Foreskin melanocyte (primary cell): ENCODE measurements at places on chromosomes 5 and 9.
A peak's percentile ranks its signal among the peaks of the same experiment; 100 is the strongest.

- no peak for DNase-seq
These were observed 1.8 kb downstream of the LHX6 start for GRCh38 chr9:122226758-122227574.

DNA sequence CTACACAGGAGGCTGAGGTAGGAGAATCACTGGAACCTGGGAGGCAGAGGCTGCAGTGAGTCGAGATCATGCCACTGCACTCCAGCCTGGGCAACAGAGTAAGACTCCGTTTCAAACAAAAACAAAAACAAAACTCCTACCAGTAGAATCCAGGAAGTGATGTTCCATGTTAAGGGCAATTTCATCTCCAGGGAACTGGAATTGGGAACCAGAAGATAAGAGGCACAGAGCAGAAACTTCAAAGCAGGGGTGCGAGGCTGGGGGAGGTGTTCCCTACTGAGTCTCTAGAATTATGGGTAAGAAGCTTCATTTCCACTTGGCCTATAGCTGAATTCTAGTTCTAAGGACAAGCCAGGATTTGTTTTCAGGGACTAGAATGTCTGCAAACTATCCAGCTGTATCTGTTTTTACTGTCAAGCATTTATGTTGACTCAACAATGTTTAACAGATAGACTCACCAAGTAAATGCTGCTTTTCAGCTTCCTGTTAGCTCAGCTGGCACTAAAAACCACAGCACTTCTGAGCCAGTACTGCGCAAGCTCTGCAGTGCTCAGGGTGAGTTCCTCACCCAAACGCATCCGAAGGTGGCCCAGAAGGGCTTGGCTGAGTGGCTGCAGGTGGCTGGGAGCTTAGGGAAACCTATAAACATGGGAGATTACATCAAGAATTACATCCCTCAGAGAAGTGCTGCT is 320.1 kb downstream of the MTRR start:
- DNase-seq, result no peak

DNA sequence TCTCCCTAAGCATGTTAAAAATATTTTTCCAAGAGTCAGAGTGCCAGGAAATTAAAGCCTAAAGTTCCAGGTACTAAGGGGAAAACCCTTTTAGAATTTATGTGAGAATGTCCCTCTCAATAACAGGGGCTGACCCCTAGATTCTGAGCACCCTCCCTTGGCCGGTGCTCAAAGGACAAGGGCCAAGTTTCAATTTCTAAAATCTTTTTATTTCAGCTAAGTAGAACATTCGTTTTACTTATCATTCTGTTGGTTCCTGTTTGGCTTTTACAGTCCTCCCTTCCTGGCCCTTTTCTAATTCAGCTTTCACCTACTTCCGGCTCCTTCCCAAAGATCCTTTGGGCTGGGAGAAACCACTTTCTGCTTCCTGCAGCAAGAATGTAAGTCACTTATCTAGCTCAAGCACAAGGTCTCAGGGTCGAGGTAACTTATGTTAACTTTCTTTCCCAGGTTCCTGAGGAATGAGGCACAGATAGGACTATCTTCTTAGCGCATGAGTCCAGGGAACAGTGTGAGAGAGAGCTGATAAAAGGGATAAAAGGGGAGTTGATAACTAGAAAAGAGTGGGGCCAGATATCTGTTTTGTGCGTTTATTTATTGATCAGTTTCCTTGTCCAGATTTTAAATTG is 34.6 kb upstream of the F2RL2 start:
- DNase-seq, result no peak

GRCh38 chr9:26559506-26559905 is 333.1 kb downstream of the CAAP1 start:
- DNase-seq, result no peak

DNA sequence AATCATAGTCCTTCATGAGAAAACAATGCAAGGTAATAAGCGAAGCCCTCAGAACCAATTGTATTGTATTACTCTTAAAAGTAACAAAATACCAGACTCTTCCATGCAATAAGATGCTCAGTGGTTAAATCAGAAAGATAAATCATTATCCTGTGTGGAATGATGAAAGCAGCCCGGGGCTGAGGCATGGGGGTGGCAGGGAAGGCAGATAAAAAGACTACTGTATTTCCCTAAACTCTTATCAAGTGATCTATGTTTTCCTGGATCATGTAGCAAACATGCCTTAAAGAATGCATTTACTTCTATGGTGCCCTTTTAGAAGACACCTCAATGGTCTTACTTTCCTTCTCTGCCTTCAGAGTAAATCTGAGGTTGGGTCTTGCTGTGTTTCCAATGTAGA is 105.6 kb upstream of the DAPK1 start:
- DNase-seq, result peak; percentile 72

- DNase-seq, result peak; percentile 59
These were observed 192.4 kb downstream of the MEF2C start for GRCh38 chr5:88690409-88691229.

GRCh38 chr9:33223696-33224095 is 16.3 kb upstream of the SPINK4 start:
- no peak for DNase-seq

DNA sequence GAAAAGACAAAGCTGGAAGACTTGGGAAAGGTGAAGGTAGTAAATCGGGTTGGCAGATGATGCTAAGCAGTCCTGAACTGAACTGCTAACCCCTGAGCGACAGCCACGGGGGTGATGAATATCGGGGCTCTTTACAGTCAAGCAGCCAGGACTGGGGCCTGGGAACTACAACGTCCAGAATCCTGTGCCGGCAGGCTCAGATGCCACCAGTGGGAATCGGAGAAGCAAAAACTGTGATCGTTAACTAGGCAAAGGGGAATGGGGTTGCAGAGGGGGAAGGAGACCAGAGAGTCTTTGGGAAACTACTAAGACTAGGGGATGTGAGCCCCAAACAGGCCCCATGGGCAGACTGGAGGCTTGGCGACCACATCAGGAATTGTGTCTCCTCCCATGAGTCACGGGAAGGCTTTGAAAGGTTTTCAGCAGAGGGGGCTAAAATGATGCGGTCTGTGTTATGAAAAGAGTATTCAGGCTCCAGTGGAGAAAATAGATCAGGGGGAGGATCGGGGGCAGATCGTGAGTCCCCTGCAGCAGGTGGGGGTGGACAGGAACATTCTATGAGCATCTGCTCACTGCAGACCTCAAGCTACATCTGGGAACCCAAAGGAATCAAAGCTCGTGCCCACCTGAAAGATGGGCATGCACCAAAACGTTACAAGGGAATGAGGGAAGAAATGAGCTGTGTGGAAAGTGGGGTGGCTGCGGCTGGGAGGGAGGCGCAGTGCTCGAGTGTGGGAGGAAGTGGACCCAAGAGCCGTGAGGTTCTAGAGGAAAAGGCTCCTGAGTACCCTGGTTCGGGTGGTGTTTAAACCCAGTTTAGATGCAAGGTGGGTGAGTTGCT is 53.8 kb downstream of the HRH2 start:
- no peak for DNase-seq

GRCh38 chr5:52786949-52787599 is 642 bp upstream of the ITGA1 start:
- DNase-seq, result peak; percentile 26

- DNase-seq, result no peak
These were observed 25.3 kb upstream of the TYRP1 start for GRCh38 chr9:12667892-12668291.

GRCh38 chr9:98983295-98984268 is 39.9 kb downstream of the COL15A1 start:
- DNase-seq, result no peak

DNA sequence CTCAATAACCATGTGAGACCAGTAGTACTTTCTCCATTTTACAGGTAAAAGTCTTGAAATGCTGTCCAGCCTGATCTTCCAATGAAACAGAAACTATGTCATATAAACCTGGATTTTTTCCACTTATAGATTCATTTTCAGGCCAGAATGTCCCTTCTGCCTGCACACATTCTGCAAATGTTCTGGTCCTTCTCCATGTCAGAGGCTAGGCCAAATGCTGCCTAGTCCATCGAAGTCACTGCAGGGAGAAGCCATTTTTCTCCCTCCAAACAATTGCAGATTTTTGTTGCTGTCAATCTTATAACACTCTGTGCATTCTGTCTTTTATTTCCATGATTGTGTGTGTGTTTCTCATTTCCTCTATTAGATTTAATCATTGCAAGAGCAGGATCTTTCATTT is 59.4 kb downstream of the ALDH1A1 start:
- DNase-seq, result no peak

- no peak for DNase-seq
These were observed 56.0 kb downstream of the EXD3 start for GRCh38 chr9:137366891-137367381.

DNA sequence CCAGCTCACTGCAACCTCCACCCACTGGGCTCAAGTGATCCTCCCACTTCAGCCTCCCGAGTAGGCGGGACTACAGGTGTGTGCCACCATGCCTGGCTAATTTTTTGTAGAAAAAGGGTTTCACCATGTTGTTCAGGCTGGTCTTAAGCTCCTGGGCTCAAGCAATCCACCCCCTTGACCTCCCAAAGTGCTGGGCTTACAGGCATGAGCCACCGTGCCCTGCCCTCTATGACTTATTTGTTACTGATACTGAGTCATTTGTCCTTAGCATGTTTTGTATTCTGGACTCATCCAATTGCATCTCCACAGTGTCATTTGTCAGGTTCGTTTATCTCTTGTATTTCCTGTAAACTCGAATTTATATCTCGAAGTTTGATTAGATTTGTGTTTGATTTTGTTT is 2.7 kb upstream of the ITK start:
- DNase-seq, result no peak

- DNase-seq, result no peak
These were observed 94.1 kb downstream of the RASEF start for GRCh38 chr9:82968816-82969215.

DNA sequence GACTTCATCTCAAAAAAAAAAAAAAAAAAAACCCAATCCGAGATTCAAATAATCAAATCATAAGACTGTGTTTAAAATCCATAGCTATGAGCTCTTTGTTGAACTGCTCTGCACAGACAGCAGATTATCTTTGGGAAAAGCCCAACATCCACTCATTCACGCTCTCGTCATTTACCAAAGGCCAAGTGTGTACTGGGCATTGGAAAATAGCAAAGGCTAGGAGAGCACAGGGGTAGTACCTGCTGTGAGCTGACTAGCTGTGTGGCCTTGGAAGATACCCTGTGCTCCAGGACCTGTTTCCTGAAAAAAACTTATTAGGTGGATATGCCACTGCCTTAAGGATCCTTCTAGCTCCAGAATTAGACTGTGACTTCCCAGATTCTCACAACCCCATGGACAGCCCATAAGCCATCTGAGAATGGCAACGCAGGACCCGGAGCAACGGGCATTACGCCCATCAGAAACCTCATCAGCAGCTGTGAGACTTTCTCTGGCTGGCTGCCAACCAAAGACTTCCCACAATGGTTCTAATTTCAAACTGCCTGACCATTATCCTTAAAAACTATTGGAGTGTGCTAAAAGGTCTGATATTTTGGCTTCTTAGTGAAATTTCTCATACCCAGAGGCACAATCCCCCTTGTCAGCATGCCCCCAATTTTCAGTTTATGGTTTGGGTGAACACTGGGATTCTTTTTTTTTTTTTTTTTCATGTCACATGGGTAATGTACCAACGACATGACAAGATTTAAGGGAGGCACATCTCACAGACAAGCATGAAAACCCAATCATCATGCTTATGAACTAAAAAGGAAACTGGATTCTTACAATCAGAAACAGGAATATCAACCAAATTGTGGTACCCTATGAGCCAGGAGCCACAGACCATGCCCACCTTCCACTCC is 16.8 kb downstream of the SERINC5 start:
- DNase-seq, result peak; percentile 79

GRCh38 chr5:73451224-73452130 is 2.9 kb upstream of the FOXD1 start:
- DNase-seq, result no peak

GRCh38 chr9:127550751-127551150 is 61.3 kb upstream of the STXBP1 start:
- DNase-seq, result no peak
